Activated T-helper 1 cell treated with anti-CD3 and anti-CD28 coated beads, Interleukin-12 subunit alpha, Interleukin-12 subunit beta, Interleukin-2, Interleukin-4 antibody, amounts not matched to agents 30 ng/mL and 10 ng/mL and 1 ng/mL, durations not matched to agents 14 hours and 24 hours and 36 hours (primary cell): ENCODE measurements at places on chromosomes 11 and 22.

GRCh38 chr11:65411681-65412070 is 10.9 kb upstream of the NEAT1 start:
- DNase-seq, result no peak

DNA sequence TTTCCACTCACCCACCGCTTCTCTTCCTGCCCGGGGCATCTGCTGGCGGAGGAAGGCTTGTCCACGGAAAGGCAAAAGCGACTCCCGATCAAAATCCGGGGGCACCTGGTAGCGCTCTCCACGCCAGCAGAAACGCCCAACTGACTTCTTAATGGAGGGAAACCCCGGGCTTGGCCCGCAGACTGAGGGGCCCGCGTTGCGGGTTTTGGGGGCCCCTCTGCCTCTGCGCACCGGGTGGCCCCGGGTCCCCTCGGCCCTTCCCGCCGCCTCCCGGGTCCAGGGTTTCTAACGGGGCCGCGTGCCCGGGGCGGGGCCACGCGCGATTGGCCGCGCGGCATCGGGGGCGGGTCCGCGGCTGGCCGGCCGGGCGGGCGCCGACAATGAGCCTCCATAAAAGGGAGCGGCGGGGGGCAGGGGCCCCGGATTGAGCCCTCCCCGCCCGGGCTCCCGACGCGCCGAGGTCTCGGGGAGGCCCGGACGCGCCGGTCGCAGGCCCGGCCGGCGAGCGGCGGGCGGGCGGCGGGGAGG is at the start of gene SPINDOC:
SPINDOC (plus strand) TSS at position 422 of the 528 bp plus-strand sequence. CDS start 231 bp downstream, outside the sequence.
- peak; percentile 78 for DNase-seq

DNA sequence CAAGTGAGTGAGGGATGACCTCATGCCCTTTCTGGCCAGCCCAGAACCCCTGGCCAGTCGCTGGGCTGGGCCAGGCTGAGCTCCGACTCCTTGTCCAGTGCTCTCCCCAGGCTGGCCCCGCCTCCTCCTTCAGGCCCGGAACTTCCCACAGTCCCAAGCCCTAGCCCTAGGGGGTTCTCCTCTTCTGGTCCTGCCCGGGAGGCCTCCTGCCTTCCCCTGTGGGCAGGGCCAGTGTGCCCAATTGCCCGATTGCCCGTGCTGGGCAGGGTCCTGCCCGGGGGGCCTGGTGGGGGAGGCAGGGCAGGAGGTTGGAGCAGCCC is 4.2 kb downstream of the TCIRG1 start:
- DNase-seq, result no peak

- DNase-seq, result no peak
Measured at GRCh38 chr11:94727819-94728218, 40.3 kb upstream of the AMOTL1 start.

DNA sequence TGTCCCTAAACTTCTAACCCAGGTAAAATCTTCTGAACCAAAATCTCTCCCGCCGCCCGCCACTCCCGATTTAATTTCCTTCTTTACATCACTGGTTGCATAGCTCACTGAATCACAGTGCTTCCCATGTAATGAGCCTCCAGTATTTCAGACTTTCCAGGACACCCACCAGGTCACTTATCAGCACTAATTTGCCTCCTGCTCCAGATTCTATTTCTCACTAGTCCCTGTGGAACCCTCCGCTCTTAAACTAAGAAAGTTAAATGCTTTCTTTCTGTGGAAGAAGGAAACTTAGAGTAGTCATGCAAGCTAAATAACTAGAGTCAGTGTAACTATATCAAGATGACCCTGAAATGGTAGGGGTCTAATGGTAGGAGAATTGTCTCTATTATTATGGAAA is 106.6 kb upstream of the OPCML start:
- no peak for DNase-seq

DNA sequence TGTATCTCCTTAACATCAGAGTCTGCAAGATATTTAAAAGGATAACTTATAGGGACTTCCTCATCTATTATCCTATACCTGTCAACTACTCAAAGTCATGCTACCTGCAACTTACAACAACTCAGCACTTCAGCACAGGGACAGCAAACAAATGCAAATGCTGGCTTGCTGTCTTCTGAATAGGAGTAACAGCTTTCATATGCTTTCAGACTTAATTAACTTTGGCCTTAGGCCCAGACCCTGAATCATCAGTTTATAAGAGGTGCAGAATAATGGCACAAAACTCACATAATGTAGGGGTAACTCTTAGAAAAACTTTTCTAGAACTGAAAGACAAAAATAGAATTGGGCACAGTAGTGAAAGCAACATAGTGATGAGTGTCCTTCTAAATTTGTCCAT is 953.4 kb downstream of the DLG2 start:
- DNase-seq, result no peak

DNA sequence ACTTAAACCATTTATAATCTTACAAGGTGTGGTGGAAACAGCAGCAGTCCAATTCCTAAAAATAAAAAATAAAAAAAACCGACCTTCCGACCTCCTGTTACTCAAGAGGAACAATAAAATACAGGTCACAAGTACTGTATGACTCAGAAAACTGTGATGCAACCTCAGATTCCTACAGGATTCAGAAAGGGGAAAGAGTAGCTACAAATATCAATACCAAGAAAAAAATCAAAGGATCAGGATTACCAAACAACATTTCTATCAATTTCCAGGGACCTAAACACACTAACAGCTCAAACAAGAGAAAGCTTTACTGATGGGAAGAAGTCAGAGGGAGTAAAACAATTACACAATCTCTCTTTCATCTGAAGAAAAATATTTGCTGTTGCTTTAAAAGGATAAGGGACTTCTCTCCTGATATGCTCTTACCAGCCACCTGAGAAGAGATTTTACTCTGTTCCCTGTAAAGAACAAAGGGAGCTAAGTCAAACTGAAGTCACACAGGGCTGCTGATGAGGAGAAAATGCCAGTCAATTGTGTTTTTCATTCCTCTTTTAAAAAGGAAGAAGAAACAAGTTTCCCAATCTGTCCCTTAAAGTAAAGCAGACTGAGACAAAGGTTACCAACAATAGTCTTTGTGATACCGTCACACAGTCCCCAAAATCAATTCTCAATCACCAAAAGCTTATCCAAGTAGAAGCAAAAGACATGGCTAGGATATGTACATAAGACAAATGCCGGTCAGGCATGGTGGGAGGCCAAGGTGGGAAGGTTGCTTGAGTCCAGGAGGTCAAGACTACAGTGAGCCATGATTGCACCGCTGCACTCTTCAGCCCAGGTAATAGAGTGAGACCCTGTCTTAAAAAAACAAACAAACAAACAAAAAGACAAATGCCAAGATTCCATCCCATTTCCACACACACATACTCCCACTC is 39.3 kb downstream of the AMBRA1 start:
- no peak for DNase-seq

- peak; percentile 34 for DNase-seq
Measured at GRCh38 chr11:67504005-67504949, 886 bp downstream of the PITPNM1 start.

- DNase-seq, result no peak
Measured at GRCh38 chr11:57397394-57397990, 7.0 kb upstream of the PRG2 start.

DNA sequence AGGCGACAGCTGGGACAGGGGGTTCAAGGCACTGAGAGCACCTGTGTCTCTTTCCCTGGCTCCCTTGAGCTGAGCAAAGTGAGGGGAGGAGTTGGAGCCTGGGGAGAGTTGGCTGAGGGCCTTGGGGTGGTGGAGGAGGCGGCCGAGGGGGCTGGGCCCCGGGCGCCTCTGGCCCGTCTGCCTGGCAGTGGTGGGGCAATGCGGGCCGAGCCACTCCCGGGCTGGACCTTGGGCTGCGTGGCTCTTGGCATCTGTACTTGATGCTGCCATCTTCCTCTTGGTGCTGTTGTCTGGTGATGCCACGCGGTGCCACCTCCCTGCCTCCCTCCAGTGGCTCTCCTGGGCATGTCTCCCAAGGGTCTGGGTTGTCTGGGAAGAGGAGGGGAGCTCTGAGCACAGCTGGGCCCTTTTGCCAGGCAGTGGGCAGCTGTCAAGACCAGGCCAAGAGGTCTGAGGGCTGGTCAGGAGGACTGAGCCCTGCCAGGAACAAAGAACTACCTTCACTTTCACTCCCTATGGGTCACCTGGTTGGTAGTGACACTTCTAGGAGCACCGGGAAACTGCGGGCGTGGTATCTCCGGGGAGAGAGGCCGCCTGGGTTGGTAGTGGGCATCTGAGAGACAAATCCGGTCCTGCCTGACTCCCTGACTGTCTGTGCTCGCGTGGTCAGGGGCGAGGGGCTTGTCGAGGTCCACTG is 1.3 kb downstream of the GRIK4 start:
- DNase-seq, result no peak

GRCh38 chr22:47486569-47487312 is 724.3 kb downstream of the TBC1D22A start:
- DNase-seq, result no peak

DNA sequence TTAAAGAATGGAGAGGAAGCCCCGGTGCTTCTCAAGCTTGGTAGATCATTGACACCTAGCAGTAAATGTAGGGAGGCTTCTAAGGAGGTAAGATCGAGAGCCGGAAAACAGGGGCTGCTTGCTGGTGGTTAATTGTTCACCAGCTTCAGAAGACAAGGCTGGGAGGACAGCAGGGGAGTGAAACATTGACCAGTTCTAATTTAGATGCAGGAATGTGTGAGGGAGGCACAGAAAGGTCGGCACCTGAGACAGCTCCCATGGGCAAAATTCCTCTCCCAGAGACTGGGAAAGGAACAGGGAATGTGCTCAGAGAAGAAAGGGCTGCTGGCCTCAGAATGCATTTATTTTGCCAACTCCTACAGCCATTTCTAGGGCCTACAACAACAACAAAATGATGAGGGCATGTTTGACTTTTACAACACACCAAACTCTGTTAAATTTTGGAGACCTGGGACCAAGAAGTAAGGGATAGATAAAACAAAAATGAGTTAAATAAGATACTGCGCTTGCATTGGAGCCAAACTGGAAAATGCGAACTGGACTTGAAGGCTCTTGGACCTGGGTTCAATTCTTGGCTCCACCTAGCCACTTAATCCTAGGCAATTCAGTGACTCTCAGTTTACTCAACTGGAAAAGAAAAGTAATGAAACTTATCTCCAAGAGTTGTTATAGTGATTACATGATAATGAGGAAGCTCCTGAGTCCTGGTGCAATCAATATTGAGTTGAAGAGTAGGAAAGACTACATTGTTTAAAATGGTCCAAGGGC is 31.0 kb downstream of the FZD4 start:
- no peak for DNase-seq

- no peak for DNase-seq
Measured at GRCh38 chr22:48306785-48307510, 1520.7 kb downstream of the BRD1 start.

DNA sequence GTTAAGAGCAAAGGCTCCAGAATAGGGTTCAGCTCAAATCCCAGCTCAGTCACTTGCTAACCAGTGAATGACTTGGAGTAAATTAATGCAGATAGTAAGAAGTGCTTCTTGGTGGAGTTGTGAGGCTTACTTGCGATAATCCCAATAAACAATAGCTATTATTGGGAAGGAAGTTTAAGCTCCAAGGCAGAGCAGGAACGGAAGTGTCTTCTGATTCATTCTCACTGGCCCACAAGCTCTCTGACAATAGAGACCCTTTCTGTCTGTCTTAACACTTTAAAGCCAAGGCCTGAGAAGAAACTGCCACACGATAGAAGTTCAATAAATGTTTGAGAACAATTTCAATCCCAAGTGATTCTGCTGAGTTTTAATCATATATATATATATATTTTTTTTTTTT is 155.4 kb downstream of the DBX1 start:
- DNase-seq, result no peak

GRCh38 chr11:4957396-4957795 is 1.9 kb upstream of the OR51A2 start:
- no peak for DNase-seq

DNA sequence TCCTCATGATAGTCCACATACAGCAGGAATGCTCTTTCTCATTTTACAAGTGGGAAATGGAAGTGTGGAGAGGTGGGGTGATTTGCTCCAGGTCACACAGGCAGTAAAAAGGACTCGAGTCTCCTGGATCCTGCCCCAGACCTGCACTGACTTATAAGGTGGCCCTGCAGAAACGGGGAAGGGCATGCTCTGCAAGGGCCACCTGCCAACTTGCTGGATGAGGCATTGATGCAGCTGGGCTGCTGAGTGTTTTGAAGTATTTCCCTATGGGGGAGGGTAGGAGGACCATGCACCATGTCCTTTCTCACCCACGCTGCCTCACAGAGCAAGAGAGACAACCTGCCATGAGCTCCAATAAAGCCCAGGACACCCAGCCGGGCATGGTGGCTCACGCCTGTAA is 36.9 kb downstream of the OR6Q1 start:
- DNase-seq, result no peak

- DNase-seq, result no peak
Measured at GRCh38 chr11:43242401-43242800, 69.4 kb upstream of the API5 start.

- DNase-seq, result no peak
Measured at GRCh38 chr11:90851196-90851595, 628.3 kb upstream of the CHORDC1 start.

DNA sequence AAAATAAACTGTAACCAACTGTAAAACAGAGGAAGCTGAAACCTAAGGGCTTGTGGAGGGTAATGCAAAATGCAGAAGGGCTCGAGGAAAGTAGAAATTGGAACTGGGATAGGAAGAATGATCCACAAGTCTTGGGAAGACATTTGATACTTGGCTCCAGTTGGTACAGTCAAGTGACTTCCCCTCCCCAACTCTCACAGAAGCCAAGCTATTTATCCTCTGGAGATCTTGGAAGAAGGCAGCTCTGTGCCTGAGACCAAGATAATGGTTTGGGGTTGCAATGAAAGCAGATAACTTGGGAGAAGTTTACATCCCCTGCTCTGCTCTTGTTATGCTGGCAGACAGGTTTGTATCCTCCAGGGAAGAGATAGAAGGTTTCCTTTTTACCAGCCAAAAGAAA is 198.9 kb upstream of the ZC3H12C start:
- DNase-seq, result no peak

GRCh38 chr22:49996518-49997250 is 15.9 kb downstream of the IL17REL start:
- no peak for DNase-seq
